ENCODE measurements at places on chromosomes 5 and 9.

- DNase-seq, result no peak
Measured at GRCh38 chr9:135579889-135580660, 18.5 kb downstream of the PAEP start.

GRCh38 chr9:24608599-24608998 is 62.9 kb upstream of the IZUMO3 start:
- DNase-seq, result no peak

DNA sequence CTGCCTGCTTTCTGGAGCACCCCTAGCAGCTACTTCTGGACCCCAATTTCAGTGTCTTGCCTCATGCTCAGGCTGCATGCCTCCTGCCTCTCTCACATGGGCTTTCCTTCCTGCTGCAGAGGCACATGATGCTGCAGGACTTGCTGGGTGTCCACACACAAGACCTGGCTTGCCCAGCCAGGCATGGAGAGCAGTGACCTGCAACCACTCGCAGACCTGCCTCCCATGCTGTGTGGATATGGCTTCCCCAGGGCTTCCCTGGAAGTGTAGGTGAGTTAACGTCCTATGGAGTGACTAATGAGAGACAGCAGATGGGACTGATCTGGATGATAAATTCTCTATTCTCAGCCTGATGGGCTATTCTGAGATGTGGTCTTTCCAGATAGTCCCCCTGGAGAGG is 53.2 kb upstream of the SMIM32 start:
- DNase-seq, result no peak

- DNase-seq, result no peak
Measured at GRCh38 chr5:944992-945685, 52.5 kb downstream of the TRIP13 start.

DNA sequence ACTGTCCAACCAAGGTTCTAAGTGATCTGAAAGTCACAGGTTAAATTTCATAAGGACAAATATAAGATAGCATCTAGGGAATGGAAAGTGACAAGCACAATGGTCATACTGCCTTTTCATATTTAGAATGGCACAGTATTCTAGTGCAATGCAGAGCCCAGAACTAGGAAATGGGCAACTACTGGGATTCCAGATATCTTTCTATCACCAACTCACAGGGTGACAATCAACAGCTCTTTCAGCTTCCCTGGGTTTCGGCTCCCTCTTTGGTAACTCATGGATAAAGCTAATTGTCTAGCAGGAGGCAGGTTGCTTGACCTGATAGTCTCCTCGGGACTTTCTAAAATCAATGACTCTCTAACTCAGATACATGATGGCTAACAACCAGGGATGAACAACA is 60.4 kb downstream of the NR3C1 start:
- no peak for DNase-seq

DNA sequence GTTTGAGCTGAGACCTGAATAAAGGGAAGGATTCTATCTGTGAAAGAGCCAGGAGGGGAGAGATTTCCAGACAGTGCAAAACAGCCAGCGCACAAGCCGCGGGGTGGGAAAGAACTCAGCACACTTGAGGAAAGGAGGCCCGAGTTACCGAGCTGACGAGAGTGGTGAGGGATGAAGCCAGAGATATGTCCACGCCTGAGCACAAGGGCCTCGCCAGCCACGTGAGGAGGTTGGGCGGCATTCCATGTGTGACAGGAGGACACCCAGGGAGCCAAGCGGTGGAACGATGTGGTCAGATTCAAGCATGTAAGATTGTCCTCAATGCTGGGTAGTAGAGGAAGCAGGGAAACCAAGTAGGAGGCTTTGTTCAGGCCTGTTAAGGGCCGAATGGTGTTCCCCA is 17.0 kb upstream of the SFXN1 start:
- DNase-seq, result no peak

DNA sequence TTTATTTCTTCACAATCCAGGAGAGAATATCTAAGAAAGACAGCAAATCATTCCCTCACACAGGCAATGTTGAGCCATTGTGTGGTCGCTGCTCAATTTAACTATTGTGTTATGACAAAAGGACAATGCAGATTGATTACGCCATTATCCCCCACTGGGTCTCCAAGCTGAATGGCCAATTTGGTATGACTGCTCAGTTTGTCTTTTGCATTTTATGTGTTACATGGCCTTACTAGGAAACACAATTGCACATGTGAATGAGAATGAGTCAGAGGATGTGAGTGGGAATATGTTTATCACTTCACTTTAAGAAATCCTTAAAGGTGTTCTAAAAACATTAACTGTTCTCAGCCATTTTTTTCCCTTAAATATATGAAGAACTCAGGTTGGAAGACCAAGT is 108.3 kb downstream of the FAM174A start:
- DNase-seq, result no peak

GRCh38 chr5:8825139-8825757 is 720.6 kb downstream of the SEMA5A start:
- no peak for DNase-seq

- no peak for DNase-seq
Measured at GRCh38 chr5:159187719-159188118, 21.6 kb downstream of the RNF145 start.

DNA sequence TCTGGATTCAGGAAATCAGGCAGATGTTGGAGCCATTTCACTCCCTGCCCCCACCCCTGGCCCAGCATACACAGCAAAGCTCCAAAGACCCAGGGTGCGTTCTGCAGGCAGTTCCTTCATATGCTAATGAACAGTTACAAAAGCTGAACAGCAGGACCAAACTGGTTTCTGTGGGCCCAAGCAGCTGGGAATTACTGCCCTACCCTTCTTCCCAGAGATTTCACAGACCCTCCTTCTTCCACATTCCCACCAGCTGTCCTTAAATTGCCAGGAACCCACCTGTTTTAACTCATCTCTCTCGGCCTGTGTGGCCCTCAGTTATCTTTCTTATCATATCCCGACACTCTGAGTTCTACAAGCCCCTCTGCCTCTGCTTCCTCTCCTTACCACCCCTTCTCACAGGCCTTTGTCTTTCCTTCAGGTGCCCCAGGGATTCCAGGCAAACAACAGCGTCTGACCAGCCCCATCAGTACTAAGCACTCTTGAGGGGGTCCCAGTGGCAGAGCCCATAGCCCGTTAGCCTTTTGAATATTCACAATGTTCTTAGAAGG is 10.6 kb upstream of the F2RL1 start:
- no peak for DNase-seq

- DNase-seq, result no peak
Measured at GRCh38 chr9:134869554-134870300, 10.9 kb upstream of the FCN2 start.

GRCh38 chr9:80931163-80931562 is 758.2 kb downstream of the TLE1 start:
- no peak for DNase-seq

DNA sequence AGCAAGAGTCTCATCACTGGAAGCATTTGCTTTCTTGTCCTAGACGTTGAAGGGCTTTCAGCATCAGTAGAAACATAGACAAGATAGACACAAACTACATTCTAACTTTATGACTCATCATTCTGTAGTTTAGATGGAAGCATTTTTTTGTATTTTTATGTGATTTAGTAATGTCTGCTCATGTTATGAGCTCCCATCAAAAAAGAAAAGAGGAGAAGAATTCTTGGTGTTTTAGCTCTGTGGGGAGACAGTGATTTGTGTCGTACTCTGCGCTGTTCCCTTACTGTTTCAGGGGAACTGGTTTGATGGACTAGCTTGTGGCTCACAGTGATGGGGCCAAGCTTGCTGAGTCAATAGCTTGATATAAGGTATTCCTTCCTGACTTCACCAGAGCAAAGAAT is 159.2 kb upstream of the WWC1 start:
- no peak for DNase-seq

DNA sequence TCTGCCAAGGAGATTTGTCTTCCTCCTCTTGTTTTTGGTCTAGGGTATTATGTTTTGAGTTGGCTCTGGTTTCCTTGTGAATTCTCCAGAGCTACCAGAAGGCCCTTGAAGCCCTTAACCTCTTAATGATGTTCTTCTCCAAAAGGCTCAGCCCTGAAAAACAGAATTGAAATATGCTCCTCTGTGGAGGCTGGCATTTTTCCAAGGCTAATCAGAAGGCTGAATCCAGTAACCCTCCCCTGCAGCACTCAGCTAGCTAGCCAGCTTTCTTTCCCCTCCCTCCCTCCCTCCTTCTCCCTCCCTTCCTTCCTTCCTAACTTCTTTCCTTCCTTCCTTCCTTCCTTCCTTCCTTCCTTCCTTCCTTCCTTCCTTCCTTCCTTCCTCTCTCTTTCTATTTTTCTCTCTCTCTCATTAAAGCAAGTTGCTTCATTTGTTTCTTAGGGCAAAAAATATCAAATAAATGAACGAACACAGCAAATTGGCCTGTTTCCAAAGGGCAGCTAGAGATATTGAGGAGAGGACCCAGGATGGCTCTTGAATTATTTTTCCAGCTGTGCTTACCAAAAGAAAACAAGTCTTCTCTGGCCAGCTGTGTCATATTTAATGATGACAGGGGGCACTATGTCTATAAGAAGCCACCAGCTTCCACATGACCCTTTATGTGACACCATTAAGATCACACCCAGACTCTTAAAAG is 38.7 kb downstream of the JAKMIP2 start:
- DNase-seq, result no peak

GRCh38 chr5:142819292-142819691 is 49.1 kb downstream of the ARHGAP26 start:
- no peak for DNase-seq

GRCh38 chr9:93655621-93656425 is 79.4 kb downstream of the PHF2 start:
- DNase-seq, result no peak

- no peak for DNase-seq
Measured at GRCh38 chr5:36528588-36528987, 77.8 kb upstream of the SLC1A3 start.

DNA sequence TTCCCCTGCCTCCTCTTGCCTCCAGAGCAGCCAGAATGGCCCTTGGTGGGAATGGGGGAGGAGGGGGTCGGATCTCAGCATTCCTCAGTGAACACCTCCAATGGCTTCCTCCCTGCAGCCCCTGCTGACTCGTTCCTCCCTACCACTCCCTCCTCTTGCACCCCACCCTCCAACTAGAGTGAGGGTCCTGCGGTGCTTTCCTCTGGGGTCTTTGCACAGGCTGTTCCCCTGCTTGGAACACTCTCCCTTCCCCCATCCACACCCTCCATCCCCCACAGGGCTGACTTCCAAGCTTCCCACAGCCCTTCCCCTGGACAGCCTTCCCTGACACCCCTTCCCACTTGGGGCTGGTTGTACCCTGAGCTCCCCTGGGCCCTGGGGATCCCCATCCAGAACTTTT is 70.4 kb upstream of the NEK6 start:
- DNase-seq, result no peak

DNA sequence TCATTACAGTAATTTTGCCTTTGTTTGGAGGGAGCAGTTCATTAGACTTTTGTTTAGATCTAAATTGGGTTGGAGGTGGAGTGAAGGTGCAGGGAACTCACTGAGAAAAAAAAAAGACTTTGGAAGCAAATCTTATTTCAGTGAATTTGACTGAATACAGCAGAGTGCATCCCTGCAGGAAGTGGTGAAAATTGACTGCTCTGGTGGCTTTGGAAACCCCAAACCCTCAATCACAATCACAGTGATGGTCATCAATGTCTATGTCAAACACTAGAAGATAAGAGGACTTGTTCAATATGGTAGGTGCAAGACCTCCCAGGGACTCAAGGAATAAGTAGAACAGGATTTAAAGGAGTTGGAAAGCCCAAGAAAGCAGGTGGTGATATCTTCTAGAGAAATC is 76.0 kb upstream of the RASA1 start:
- no peak for DNase-seq

DNA sequence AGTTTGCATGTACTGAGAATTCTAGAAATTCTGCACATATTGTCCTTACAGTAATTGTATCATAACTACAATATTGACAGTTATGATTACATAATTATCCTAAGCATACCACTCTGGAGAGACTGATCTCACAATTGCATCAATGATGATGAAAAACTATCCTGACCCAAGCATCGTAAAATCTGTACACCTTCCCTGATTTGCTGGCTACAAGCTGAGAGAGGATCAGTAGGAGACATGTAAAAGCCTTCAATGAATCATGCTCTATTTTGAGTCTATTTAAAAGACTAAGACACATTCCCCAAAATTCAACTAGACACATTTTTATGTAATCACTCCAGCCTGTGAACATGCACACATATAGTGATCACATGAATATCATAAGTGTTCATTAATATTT is 1833.8 kb downstream of the EFNA5 start:
- no peak for DNase-seq

- no peak for DNase-seq
Measured at GRCh38 chr5:108238936-108239887, 142.7 kb downstream of the FBXL17 start.

DNA sequence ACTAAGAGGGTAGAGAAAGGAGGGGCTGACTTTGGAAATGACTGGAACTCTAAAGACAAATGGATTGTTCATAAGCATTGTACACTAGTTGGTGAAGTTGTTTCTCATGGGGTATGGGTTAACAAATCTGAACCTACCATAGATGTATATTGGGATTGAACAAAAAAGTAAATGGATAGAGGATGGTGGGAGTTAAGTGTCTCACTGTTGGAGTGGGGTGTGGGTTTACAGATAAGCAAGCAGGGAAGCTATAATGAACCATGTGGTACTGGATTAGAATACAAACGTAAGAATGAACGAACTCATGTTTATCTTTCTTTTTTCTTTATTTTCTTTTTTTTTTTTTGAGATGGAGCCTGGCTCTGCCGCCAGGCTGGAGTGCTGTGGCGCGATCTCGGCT is 17.8 kb downstream of the GNG10 start:
- no peak for DNase-seq

DNA sequence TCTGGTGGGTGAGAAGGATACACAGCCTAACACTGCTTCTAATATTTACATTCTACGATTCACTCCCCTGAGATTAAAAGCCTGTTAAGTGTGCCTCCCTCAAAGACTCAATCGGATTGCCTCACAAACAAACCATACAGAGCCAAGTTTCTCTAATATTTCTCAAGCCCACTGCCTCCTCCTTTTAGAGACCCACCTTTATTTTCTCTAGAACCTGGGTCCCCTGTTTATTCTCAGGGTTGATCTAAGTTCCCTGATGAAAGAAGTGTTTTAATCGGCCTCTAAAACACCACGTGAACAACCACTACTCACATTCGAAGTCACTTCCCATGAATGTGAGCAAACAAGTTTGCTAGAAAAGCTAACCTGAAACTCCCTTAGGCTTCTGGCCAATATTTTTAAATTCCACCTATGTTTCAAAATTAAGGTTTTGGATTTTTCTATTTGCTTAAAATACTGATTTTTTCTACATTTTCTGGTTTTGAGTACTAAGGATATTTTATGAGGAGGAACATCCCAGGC is 76.5 kb downstream of the GLIS3 start:
- no peak for DNase-seq

DNA sequence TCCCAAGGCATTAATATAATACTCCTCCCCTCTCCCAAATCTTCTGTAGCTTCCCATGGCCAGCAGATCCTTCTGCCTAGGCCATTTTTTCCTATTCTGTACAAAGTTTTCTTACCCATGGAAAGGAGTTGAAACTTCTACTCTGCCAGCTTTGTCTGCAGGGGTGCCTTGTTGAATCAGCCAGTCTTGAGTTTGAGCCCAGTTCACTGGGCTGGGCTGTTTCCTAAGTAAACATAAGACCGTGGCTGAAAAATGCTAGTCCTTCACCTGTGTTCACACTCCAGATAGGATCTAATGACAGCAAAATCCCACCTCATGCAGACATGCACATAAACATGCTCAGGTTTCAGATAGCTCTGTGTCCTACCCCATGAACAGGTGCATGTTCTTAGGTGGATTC is 10.4 kb downstream of the TEX48 start:
- no peak for DNase-seq
